Activated T-helper 1 cell treated with anti-CD3 and anti-CD28 coated beads, Interleukin-2, amount 50 U/mL, for 16 hours (primary cell): ENCODE measurements at places on chromosomes 2 and 18.

- DNase-seq: no peak
Observed at GRCh38 chr18:72940986-72941385, 73.2 kb upstream of the NETO1 start.

- DNase-seq: no peak
Observed at GRCh38 chr18:76507830-76508385, 12.9 kb upstream of the ZNF516 start.

- no peak for DNase-seq
Observed at GRCh38 chr2:241509155-241509784, 886 bp upstream of the STK25 start.

DNA sequence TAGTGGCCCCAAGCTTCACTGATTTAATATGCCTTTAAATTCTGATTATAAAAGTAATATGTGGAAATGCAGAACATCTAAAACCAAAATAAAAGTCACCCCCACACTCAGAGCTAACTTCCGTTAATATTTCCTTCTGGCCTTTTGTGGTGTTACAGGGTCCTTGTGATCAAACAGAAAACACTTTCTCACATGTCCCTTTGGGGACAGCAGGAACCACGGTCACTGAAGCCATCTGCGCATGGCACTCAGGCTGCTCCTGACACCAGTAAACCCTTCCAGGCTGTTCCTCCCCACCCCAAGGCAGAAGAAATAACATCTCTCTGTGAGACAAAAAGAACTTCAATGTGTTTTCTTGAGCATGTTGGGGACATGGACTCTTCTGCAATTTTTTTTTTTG, 25.1 kb upstream of the GPR17 start:
- DNase-seq: no peak

GRCh38 chr18:12659904-12660605, 2.1 kb upstream of the SPIRE1 start:
- DNase-seq: no peak

- DNase-seq: no peak
Observed at GRCh38 chr2:216109962-216110614, 940 bp downstream of the XRCC5 start.

DNA sequence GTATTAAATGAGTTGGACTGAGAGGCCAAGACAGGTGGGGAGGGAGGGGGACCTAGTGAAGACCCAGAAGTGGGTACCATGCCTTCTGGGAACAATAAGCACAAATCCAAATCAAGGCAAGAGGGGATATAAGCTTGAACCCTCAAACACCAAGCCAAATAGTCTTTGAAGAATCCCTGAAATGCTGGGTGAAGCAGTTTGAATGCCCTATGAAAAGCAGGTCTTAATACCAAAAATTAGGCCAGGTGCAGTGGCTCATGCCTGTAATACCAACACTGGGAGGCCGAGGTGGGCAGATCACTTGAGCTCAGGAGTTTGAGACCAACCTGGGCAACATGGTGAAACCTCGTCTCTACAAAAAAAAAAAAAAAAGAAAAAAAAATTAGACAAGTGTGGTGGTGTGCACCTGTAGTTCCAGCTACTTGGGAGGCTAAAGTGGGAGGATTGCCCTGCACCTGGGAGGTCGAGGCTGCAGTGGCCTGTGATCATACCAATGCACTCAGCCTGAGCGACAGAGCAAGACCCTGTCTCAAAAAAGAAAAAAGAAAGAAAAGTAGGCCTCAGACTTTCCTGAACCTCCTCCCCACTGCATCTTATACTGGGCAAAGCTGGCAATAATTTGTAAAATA, 3.5 kb downstream of the PCBP1 start:
- no peak for DNase-seq

DNA sequence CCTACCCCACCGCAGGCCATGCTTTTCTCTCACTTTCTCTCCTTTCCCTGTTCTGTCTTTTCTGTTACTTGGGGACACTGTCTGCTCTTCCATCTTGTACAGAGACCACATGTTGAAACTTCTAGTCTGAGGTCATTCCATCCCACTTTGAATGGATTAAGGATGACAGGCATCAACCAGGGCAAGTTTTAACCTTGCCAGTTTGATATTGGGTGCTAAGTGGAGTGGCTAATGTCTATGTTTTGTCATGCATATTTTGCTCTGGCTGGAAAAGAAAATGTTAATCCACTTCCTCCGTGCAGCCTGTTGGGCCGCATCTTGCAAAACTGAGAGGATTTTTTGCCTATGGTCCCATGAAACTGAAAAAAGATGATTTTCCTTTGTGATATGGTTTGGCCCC, 205.5 kb upstream of the SESTD1 start:
- DNase-seq: no peak

- DNase-seq: no peak
Observed at GRCh38 chr18:79321625-79322405, 73.9 kb upstream of the NFATC1 start.

DNA sequence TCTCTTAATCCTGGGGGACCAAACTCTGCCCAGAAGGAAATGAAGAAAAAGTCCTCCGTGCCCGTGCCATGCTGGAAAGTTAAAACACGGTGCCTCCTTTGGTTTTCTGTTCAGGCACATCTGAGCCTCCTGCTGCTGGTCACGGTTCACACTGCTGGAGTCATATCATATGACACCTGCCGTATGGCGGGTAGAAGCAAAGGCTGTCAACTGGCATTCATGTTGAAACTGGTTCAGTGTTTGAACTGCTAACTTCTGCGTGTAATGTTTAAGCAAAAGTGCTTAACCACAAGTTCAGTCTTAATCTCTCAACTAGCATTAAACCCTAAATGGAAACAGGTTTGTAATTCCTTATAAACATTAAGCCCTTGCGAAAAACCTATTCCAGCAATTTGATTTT, 3.1 kb downstream of the STK39 start:
- no peak for DNase-seq

GRCh38 chr2:237866101-237866621, 6.7 kb downstream of the RAMP1 start:
- no peak for DNase-seq

- no peak for DNase-seq
Observed at GRCh38 chr2:19435815-19436214, 77.4 kb upstream of the OSR1 start.

- no peak for DNase-seq
Observed at GRCh38 chr2:101040761-101041160, 38.7 kb downstream of the RPL31 start.

GRCh38 chr2:168200930-168201583, 46.3 kb downstream of the STK39 start:
- DNase-seq: no peak

DNA sequence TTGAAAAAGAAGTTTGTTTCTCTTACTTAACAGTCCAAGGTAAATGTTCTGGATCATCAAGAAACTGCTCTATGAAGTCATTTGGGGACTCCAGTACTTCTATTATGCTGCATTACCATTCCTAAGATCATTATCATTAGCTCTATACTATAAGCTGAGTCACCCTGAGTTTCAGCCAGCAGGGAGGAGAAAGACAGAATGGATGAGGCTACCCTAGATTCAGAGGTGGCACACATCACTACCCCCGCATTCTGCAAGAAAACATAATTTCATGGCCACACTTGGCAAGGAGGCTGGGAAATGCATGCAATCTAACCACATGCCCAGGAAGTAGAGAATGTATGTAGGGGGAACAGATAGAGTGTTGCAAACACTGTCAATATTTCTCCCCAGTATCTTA, 16.6 kb upstream of the LNPK start:
- no peak for DNase-seq

DNA sequence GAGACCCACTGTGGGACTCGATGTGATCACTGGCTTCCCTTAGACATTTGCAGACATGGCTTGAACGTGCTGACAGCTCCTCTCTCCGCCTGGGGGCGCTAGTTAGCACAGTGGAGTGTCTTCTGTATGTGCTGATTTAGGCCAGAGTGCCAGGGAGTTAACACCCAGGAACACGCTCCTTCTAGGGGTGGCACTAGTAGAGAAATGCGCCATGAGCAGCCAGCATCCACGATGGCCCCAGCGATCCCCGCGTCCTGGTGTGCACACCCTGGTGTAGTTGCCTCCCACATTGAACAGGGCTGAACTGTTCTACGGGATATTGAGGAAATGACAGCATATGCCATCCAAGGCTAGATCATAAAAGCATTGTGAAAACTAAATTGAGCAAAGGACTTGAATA, 11.4 kb upstream of the NMUR1 start:
- no peak for DNase-seq

- no peak for DNase-seq
Observed at GRCh38 chr2:216535454-216535995, 36.9 kb downstream of the RPL37A start.

- no peak for DNase-seq
Observed at GRCh38 chr2:171762879-171763573, 75.8 kb downstream of the DYNC1I2 start.

DNA sequence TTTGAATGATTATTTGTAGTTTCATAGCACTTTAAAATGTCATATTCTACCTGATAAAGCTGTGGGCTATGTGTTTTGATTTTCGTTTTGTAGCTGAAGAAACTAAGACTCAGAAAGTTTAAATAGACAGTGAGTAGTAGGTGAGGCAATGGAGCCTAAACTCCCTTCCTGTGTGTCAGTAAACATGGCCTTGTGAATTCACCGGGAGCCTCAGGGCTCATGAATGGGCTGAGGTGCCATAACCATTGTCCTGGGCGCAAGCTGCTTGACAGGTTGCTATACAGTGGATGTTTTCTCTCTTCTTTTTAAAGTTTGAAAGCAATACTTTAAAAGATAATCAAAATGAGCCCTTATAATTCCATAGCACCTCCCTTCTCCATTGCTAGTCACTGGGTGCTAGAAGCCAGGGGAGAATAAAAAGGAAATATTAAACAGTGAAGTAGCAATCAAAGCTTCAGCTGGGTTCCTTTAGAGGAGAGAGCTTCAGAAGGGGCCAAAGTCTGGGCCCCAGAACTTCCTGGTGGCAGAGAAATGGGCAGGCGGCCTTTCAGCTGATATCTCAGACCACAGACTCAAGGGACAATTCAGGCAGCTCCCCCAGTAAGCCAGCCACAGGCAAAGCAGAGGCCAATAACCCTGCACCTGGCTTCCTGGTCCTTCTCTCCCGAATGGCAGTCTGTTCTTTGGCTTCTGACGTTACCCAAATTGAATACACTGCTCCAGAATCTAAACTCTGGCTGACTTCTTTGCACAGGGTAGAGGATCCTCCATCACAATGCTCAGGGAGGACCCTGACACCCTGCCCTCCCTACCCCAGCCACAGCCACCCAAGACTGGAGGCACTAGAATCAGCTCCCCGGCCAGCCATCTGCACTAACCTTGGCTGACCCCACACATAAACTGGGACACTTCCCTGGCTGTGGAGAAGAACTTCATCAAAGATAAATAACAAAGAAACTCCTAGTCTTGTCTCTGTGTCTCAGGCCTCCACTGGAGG, 51.8 kb upstream of the NPAS2 start:
- no peak for DNase-seq

- no peak for DNase-seq
Observed at GRCh38 chr2:191889931-191890330, 43.0 kb upstream of the CAVIN2 start.

DNA sequence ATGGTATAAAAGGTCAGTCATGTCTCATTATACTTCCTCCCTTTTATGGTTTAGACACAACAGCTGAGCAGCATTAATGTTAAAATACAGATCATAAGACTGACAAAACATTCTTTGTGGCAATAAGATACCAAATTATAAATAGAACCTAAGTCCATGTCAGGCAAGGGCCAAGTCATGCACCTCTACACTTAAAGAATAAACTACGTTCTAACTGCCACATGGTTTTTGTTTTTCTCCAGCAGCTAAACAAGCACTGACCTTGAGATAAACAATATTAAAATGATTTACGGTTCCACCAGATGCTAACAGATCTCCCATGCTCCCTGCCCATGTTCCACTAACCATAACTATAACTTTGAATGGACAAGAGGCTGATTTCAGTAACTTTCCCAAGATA, 368.6 kb upstream of the TFPI start:
- no peak for DNase-seq

- DNase-seq: no peak
Observed at GRCh38 chr2:240463866-240464481, 28.5 kb downstream of the GPC1 start.

DNA sequence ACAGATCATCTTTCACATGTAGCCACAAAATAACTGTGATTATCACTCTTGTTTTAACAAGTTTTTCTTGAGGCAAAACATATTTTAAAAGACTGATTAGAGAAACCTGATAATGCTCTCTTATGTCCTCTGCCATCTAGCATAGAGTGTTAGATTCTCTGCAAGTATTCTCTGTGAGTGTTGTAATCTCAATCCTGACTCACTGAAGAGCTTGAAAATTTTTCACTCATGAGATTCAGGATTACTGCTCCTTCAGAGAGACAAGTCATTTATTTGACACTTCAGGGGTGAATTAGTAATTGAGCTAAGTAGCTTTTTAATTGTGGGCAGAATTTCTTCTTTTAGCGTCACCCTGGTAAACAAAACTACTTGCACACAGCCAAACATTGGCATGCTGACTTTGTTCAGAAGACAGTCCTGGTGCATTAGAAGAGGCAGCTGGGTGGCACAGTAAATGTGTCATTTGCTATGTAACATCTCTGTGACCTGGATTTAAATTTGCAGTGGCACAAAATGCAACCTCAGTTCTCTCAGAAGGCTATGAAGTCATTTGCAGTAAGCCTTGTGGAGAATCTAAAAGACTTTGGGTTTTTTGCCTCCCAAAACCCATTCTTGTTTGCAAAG, 172.9 kb downstream of the LRP1B start:
- DNase-seq: no peak

DNA sequence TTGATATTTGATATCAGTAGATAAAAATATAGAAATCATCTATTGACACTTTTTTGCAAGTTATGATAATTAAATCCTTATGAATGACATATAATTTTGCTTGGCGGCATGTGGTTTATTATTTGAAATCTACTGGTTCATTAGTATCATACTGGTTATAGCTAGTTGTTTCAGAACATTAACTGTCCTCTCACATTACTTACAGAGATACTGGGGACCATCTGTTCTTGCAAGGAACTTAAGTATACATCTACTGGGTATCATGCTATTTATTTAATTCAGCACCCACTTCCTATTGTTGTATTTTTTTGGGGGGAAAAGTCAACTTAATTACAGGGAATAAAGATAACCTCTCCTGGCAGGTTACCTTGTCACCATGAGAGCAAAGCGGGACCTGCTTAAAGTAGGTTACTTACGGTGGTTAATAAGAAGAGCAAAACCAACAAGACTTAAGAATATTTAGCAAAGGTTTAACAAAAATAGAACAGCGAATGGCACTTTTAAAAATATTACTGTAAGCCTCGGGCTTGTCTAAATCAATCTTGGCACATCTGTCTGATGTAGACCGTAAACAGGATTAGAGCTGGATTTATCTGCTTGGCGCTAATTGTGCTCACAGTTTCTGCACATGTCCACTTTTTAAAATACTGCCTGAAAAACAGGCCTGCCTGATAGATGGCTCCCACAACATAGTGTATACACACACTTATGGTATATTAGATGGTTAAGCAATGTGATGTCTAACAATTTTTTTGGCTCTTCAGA, 41.8 kb downstream of the CERKL start:
- no peak for DNase-seq
